ENCODE measurements at places on chromosomes 16 and 17.

GRCh38 chr17:34572483-34572882 lies 6.9 kb upstream of the TMEM132E start:
- no peak for DNase-seq

DNA sequence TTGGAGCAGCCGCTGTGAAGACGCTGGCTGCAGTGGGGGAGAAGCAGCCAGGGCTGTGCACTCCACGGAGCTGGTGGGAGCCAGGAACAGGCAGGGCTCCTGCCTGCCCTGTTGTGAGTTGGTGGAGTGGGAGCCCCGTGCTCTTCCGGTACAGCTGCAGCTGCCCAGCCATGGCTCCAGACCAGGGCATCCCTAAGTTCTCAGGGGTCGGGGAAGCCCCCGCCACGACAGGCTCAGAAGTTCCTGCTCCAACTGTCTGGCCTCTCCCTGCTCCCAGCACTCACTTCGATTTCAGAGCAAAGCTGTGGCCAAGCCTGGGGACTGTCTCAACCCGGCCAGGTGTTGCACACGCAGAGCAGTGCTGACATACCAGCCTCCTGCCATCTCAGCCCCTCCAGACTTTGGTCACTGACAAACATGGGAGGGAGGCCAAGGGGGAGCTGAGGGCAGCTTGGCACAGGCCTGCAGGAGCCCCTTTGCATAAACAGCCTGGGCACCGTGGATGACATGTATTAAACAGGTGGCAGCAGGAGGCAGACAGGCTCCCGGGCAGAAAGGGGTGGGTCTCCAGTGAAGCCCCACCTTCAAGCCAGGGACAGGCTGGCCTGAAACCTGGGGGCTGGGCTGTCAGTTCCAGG lies 13.9 kb upstream of the KDM8 start:
- DNase-seq, result no peak

DNA sequence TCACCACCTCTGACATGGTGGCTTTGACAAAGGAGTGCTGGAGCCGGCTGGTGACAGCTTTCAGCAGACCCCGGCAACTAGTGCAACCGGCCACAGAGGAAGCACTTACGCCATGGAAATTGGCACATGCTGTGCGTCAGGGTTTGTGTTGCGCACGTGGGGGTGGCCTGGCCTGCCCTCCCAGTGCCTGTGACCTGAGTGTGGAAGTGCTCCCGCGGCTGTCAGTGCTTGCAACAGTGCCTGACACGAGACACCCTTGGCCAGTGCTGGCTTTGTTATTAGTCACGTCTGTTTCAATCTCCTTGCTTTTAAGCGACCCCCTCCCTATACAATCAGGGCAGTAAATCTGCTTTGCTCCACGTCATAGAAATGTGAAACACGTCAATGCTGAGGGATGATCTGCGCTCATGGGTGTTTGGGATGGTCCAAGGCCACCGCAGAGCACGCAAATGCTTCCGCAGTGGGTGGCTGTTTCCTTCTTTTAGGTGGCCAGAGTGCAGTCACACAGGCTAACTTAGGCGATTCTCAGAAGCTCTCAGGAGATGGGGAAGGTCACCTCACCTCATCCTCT lies 64.3 kb downstream of the PGS1 start:
- no peak for DNase-seq

GRCh38 chr17:73139296-73139695 lies 25.5 kb upstream of the SSTR2 start:
- DNase-seq, result no peak

DNA sequence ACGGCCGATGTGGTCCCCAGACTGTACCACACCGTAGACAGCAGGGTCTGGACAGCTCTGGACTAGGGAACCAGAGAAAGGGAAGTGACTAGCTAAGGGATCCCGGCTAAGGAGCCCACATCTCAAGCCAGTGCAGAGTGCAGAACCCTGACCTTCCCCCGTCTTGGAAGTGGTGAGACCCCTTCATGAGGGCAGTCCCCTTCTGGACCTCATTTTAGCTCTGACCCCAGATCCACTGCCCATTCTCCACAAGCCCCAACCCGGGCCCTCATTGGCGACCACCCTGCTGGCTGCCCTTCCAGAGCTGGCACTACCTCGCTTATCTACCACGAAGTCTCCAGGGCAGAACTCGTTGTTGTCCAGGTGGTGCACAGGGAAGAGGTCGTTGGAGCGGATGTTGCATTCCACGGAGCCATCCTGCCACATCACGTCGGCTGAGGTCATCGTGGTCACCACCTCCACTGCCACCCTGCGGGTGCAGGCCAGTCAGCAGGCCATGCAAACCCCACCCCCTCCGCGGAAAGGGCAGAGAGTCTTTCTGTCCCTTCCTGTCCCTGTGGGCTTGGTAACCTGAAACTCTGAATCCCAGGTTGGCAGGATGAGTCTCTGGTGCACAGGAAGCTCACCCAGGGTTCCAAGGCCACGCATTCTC lies 14.2 kb downstream of the SPHK1 start:
- no peak for DNase-seq

DNA sequence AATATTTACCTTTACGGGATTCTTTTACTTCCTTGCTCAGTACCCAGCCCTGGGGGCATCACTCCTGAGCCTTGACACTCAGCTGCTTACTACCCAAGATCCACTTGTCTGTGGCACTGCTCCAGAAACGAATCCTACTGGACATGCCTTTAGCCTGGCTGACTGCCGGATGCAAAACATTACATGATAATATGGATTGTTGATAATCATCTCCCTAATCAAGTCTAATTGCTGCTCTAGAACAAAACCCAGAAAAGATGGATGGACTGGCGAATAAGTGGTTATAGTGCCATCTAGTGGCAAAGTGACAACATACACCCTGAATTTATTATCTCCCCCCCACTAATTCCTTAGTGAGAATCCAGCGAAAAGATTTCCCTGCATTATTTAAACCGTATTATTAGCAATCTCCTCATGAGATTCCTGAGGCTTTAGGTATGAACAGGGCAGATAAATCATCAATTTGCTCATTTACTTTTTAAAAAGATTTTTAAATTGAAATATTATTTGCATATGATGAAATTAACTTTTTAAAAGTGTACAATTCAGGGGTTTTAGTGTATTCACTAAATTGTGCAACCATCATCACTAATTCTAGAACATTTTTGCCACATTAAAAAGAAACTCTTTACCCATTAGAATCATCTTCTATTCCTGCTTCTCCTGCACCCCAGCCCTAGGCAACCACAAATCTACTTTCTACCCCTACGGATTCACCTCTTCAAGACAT lies 61.6 kb downstream of the RGS9 start:
- peak; percentile 30 for DNase-seq

DNA sequence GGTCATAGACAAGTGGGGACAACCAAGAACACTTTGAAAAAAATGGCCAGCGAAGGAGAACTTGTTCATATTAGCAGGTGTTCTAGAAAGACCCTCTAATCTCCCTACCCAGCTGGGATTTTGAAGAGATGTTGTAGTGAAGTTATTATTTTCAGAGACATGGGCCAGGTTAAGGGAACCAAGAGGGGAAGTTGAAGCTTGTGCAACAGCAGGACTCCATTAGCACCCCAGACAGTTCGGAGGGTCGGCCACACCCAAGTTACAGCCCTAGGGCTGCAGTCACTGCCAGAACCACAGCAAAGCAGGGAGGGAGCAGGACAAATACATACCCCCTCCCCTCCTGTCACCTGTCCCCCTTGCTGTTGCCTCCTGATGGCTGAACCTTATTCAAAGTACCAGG lies 42.3 kb downstream of the WSB1 start:
- no peak for DNase-seq

- no peak for DNase-seq
These were observed 96.5 kb upstream of the CDH11 start for GRCh38 chr16:65218348-65218747.

DNA sequence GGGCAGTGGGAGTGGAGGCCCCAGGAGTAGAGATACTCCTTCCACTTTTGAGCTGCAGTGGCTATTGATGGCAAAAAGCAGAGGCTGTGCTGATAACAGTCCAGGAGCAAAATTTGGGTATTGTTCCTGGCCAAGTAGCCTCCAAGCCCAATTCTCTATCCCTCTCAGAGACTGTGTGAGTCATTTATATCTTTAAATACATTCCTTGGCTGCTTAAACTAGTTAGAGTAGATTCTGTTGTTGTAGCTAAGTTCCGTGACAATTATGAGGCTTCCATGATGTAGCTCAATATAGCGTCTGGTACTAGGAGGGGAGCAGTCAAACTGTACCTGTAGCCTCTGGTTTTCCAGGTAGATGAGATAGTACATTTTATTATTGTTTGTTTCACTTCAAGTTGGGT lies 19.9 kb upstream of the UBE2G1 start:
- no peak for DNase-seq

- no peak for DNase-seq
These were observed 33.1 kb upstream of the CRISPLD2 start for GRCh38 chr16:84786605-84787262.

GRCh38 chr17:83173914-83174361 lies 94.5 kb downstream of the METRNL start:
- DNase-seq, result no peak

DNA sequence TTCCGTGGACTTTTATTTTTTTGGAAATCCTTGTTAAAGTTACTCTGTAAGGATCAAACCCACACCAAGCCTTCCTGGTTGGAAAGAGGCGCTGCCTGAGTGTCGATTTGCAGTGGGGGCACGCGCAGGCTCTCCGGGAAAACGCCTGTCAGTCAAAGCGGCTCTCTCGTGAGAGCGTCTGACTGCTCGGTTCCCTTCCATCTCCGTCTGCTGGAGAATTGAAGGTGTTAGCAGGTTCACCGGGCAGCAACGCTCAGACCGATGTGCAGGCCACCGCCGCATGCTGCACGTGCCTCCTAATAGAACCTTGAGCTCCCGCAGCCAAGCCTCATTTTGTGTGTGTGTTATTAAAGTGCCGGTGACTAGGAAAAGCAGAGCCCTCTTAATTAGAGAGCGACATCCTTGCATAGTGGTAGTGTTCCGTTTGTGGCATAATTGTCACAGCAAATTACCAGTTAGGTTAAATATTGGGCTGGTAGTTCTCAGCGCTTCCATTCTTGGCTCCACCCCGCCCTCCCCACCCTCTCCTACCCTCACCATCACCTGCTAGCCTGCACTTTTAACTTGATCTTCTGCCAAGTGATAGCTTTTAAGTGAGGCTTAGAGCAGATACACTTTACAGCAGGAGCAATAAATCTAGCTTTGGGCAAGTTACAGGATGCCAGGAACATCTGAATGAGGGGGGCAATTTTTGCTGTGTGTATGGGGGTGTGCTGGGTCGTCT lies 75.5 kb downstream of the RPA1 start:
- DNase-seq, result no peak

GRCh38 chr17:4747847-4748246 lies 8.1 kb upstream of the CXCL16 start:
- DNase-seq, result no peak

- no peak for DNase-seq
These were observed 38.9 kb upstream of the ATP2A3 start for GRCh38 chr17:4003131-4003500.

GRCh38 chr17:77032929-77033328 lies 107.8 kb upstream of the SEC14L1 start:
- DNase-seq, result no peak

DNA sequence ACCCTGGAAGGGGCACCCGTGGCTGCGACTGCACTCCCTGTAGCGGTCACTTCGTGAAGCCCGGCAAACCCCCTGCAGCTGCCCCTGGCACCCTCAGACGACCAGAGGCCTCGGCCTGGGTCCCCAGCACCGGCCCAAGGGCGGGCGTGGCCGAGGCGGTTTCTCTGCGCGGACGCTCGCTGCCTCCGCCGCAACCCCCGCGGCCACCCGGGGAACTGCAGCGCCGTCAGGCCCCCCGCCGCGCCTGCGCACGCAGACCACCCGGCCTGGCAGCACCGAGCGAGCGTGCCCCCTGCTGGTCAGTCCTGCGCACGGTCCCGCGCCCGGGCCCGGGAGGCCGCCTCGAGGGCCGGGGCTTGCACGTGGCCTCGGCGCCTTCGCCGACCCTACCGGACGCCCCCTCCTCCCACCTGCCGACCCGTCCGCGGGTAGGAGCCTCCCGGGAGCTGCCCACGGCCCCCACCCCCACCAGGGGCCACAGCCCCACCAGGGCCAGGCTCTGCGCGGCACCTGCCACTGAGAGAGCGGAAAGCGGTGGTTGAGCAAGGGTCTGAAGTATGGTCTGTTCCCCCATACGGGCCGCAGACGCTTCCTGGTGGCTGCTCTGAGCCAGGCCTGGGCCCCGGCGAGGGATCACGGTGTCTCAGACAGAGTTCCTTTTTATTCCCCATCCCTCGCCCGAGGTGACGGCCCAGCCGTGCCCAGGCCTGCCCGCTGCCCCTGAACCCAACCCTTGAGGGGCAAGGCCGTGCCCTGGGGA lies 11.5 kb upstream of the HS3ST6 start:
- DNase-seq, result peak; percentile 68

- DNase-seq, result no peak
These were observed 103.7 kb downstream of the NOG start for GRCh38 chr17:56697190-56697589.

GRCh38 chr17:10344816-10345215 lies 28.0 kb downstream of the MYH13 start:
- DNase-seq, result no peak

DNA sequence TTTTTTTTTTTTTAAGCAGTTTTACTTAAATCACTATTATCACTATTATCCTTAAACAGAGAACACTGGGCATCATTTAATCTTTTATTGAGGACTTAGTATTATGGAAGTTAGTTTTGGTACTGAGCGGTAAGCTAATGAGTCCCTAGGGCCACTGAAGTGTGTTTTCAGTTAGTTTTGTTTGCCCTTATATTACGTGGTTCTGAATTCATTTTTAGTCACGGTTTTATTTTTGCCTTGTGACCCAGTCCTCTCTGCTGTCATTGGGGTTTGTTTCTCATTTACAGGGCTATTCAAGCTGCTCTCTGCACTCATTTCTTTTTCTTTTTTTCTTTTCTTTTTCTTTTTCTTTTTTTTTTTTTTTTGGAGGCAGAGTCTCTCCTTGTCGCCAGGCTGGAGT lies 17.3 kb downstream of the RABEP1 start:
- DNase-seq, result no peak

GRCh38 chr16:76577003-76577402 lies 299.8 kb downstream of the CNTNAP4 start:
- no peak for DNase-seq

- DNase-seq, result no peak
These were observed 51.8 kb upstream of the JPH3 start for GRCh38 chr16:87550495-87550961.

GRCh38 chr16:21037736-21038135 lies 112.9 kb downstream of the DNAH3 start:
- no peak for DNase-seq

DNA sequence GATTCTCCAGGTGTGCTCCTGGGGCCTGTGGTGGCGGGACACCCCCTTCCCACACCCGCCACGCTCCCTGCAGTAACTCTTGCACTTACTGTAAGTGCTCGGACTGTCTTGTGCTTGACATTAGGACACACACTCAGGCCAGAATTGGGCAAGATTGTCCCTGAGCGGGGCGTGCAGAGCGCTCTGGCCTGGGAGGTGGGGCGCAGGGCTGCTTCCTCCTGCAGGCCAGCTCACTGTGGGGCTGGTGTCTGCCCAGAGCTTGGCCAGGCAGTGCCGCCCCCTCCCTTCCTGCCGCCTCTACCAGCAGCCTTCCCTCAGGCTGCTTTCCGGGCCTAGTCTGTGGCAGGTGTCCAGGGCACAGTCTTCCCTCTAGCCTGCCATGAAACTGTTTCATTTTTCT lies 6.1 kb upstream of the ATP6V0C start:
- no peak for DNase-seq

GRCh38 chr16:50743581-50744225 lies 1.8 kb downstream of the CYLD start:
- DNase-seq, result no peak

GRCh38 chr17:35889818-35890773 lies 9.9 kb upstream of the CCL5 start:
- DNase-seq, result peak; percentile 63

All from right renal pelvis (tissue), 4 donors.